ENCODE measurements at places on chromosomes 11 and 22.

GRCh38 chr11:111925953-111926352, 7.2 kb downstream of the C11orf52 start:
- no peak for DNase-seq

GRCh38 chr22:24809331-24809730, 3.3 kb downstream of the SGSM1 start:
- DNase-seq = no peak

GRCh38 chr22:50280022-50280707, 10.0 kb upstream of the MAPK11 start:
- no peak for DNase-seq

- peak; percentile 63 for DNase-seq
Observed at GRCh38 chr11:118152552-118153471, at the start of gene SCN4B. SCN4B (minus strand) TSS chr11:118152823; CDS start chr11:118152673, 150 bp downstream.

GRCh38 chr11:43419460-43419859, 60.7 kb downstream of the TTC17 start:
- peak; percentile 7 for DNase-seq

GRCh38 chr22:35457729-35458546, 58.0 kb downstream of the MCM5 start:
- DNase-seq = peak; percentile 76

DNA sequence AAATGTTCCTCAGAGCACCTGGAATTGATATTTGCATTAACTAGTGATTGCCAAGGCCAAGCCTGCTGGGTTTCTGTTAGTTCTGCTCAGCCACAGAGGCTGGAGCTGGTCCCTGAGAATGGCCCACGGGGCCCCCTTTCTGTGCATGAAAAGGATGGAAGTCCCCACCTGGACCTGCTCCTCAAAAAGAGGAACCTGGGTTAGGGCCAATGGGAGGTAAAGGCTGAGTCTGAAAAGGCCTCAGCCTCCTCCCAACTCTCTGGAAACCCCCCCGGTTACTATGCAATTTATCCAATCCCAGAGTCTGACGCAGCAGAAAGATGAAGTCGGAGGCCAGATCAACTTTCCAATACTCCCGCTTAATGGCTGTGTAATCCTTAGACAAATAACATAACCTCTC, 6.8 kb upstream of the CREB3L1 start:
- no peak for DNase-seq

GRCh38 chr22:19419464-19420178, 11.9 kb downstream of the HIRA start:
- no peak for DNase-seq

DNA sequence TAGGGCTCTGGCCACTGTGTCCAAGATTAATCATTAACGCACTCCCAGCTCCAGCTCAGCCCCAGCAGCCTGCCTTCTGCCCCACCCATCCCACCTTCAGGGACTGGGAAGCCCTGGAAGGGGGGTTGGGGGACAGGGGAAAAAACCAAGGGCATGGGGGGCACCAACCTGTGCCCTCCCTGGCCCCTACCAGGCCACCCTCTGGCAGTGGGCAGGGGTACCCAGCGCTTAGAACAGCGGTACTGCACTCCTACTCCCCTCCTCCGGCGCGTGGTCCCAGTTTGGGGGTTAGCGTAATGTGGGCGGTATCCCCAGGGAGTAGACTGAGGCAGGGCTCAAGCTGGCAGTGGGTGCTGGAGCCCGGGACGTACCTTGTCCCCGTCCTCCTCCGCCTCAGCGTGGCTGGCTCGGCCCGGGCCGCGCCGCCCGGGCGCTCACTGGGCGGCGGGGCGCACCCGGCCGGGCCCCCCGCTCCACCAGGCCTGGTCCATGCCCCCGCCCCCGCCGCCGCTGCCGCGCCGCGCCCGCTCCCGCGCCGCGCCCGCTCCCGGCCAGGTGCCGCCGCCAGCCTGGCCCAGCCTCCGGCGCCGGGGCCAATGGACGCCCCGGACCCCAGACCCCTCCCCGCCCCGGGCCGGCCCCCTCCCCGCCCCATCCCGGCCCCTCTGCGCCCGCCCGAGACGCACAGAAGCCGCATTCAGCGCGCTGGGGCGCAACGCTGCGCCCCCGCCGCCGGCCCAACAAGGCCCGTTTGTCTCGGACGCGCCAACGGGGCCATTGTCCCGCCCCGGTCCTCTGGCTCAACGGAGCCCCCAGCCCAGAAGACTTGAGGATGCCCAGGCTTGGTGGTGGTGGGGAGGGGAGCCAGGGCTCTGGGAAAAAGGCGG, at the start of gene GAL3ST1:
Gene GAL3ST1 (minus strand): TSS at position 571 of the 887 bp plus-strand sequence. CDS start 17,273 bp downstream, outside the sequence.
- peak; percentile 41 for DNase-seq

GRCh38 chr11:123195188-123196059, at the start of gene CLMP:
CLMP (minus strand) TSS chr11:123195248; CDS start chr11:123194940, 308 bp downstream.
- DNase-seq = no peak

DNA sequence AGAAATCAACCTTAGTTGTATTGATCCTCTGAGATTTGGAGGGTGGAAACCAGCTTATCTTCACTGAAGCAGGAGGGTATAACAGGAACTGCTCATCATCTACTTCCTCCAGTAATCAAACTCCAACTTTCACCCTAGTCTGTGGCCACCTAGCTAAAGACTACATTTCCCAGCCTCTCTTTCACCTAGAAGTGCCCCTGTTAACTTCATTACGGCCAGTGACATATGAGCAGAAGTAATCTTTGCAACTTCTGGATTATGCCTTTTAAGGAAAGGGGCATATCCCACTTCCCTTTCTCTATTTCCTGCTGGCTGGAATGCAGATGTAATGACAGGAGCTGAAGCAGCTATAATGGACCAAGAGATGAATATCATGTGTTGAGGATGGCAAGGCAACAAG, 7.6 kb upstream of the VPS37C start:
- DNase-seq = no peak

GRCh38 chr11:48109046-48109666, 107.5 kb upstream of the OR4B1 start:
- peak; percentile 47 for DNase-seq

DNA sequence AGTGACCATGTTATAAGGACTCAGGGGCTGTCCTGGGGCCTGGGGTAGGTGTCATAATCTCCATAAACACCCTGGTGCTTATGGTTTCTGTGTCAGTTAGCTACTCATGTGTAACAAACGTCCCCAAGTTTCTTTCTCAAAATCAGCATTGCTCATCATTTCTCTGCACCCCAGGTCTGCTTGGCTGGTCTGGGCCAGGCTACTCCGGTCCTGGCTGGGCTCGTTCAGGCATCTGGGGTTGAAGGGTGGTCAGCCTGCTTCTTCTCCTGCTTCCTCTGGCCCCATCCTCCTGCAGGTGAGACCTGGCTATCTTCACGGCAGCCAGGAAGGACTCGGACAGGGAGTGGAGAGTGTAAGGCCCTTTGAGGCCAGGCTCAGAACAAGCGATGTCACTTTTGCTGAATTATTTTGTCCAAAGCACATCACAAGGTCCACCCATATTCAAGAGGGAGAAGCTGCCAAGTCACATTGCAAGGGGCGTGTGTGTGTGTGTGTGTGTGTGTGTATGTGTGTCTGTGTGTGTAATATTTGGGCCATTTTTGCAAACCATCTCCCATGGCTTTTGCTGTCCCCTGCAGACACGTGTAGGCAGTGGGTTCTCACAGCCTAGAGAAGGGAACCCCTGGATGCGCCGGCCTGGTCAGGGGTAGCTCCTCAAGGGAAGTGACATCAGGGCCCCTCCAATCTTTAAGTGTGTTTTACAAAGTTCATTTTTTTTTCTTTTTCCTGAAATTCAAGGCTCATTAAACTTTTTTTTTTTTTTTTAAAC, 535.8 kb downstream of the TBC1D22A start:
- DNase-seq = no peak

GRCh38 chr11:26144911-26145310, 187.0 kb upstream of the ANO3 start:
- no peak for DNase-seq

GRCh38 chr22:43923191-43923590, 414 bp upstream of the PNPLA3 start:
- DNase-seq = no peak

DNA sequence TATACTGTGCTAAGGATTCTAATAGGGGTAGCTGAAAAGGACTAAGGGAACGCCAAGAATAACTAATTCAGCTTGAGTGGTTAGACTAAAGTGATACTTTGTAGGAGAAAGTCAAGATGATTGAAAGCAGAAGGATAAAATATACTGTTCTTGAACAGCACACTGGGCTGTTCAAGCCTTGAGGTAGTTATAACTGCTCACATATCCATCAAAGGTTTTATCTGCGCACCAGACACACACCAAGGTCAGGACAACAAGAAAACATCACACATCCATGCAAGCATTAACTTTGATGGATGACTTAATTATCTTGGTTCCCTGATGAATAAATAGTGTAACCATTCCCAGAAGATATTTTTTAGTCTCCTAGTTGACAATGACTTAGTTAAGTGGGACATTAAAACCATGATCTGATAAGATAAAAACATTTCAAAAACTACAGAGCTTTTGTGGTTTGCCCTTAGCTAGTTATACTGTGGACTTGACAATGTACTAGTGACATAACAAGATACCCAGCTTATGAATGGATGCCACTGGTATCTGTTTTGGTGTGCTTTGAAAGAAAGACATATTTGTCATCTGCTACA, 728.9 kb downstream of the JRKL start:
- no peak for DNase-seq

- DNase-seq = peak; percentile 18
Observed at GRCh38 chr22:47944941-47945340, 1182.5 kb downstream of the TBC1D22A start.

GRCh38 chr11:90220391-90220790, 2.5 kb downstream of the CHORDC1 start:
- no peak for DNase-seq

Measured in NCI-H146 (cell line).